ENCODE measurements at places on chromosomes 1 and 21. TPM values are rescaled to one million over a fixed set of nuclear protein-coding genes. Genes with fewer than 3 reads are reported as not detected.

Gene ANGPTL3
- 3.6 TPM for total RNA-seq

DNA sequence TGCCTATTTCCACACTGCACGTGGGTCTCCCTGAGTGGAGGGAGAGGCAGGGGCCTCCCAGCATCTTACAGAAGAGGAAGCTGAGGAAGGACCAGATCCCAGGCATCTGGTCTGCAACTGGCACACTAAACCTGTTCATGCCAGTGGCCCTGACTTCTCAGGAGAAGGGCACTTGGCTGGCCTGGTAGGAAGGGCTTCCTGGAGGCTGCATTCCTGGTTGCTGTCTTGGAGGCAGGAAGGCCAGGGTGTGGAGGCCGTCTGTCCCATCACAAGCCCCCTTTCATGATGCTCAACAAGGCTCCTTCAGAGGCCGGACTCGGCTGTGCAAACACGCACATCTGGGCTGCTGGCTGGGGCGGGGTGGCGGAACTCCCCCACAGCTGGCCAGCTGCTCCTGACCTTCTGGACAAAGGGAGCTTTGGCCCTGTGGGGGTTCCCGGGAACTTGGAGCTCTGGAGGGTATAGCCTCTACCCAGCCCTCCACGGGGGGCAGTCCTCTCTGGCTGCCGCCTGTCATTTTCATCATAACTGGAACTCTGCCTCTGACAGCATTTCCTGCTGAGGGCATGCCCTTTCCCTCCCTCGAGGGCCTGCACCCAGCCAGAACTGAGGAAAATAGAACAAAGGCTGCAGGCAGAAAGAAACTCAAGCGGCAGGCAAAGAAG, 39.2 kb upstream of the POU3F1 start:
- no peak for ATAC-seq

GRCh38 chr1:9397997-9398526, 105.4 kb downstream of the SPSB1 start:
- no peak for ATAC-seq

- no peak for ATAC-seq
Measured at GRCh38 chr1:45775794-45776193, 25.3 kb upstream of the IPP start.

Gene CFHR4
- total RNA-seq, result 1.4 TPM

GRCh38 chr1:230891413-230891812, 23.1 kb upstream of the C1orf198 start:
- ATAC-seq, result no peak

- no peak for ATAC-seq
Measured at GRCh38 chr1:53869454-53870117, 20.0 kb downstream of the YIPF1 start.

DNA sequence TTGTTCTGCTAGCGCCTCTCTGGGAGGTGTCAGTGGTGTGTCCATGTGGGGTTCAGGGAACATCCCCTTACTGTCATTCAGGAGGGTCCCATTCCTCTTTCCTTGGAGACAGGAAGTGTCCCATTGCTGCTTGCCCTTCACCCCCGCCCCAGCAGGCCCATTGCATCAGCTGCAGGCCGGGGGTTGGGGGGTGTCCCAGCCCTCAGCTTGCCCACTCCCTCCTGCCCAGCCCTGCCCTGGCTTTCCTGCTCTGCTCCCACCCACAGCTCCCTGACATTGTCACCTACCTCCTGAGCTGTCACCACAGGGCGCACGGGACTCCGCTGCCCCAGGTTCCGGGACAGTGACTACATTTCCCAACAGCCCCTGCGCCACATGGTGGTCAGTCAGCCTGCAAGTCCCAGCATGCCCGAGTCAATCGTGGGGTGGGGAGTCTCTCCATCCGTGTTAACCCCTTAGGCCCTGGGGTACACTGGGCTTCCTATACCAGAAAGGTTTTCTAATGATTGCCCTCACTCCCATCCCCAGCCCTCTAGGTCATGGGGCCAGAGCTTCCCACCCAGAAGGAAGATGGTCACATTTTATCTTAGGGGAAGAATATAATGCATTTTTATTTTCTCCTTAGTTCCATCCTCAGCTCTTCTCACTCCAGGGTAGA, at the start of gene INPP5B:
INPP5B (minus strand) TSS at position 351 of the 658 bp plus-strand sequence. CDS start 745 bp downstream, outside the sequence.
- peak; percentile 68 for ATAC-seq

GRCh38 chr21:44702111-44702972, 5.4 kb downstream of the KRTAP10-12 start:
- ATAC-seq, result no peak

- peak; percentile 30 for ATAC-seq
Measured at GRCh38 chr1:153612111-153612754, 704 bp downstream of the S100A16 start.

DNA sequence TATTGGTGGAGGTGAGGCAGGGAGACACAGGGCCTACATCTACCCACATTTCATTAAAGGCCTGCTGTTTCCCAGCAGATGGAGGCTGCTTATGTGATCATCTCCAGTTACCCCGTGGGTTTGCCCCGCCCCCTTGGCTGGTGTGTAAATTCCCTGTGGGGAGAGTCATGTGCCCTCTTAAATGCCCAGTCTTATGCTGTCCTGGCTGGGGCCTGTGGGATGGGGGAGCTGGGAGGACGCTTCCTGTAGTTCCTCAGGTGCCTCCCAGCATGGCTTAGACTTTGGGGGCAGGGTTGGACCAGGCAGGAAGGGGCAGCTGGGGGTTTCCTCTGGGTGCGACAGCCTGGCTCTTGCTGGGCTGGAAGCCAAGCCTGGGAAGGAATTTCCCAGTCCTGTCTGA, 15.5 kb upstream of the CITED4 start:
- ATAC-seq, result peak; percentile 95

DNA sequence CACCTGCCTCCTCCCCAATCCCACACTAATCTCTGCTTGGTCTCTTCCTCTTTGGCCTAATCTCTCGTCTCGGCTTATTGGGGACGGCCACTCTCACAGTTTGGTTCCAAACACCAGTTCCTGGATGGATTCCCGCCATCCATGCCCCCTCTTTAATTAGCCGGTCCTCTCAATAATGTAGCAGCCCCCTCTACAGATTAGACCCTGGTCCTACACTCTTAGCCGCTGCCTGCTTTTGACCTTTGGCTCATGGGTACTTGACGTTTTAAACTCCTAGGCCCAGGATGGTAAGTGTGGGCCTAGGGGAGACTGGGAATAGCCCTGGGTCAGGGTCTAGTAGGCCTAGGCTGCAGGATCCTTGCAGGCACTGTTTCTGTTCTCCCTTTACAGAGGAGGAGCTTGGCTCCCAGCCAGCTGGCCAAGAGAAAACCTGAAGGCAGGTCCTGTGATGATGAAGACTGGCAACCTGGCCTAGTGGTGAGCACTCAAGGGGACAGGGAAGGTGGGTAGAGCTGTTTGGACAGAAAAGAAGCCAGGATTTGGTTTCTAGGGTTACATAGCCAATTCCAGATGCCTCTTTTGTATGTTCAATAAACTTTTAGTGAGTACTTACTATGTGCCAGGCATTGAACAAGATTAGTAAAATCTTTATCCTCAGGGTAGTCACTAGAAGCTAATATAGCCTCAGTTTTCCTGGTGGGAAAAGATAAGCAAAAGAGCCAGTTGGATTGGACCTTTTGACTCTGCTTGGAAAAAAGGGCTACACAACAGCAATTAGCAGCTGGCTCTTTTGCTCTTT, 758 bp downstream of the RAD54L start:
- no peak for ATAC-seq

DNA sequence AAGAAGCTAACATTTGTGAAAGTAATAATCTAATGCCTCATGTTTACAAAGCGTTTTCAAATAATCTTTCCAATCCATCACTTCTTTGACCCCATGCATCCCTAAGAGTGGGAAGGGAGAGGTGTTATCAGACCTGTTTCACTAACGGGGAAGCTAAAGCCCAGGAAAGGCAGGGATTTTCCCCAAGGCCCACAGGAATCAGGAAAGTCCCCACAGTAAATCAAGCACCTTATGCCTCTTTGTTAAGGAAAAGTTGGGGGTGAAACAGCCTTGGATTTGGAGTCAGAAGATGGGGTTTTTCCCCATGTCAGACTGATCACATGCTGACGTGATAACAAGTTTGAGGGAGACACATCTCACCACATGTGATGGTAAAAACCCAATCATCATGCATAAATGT, 20.0 kb upstream of the ANGPTL7 start:
- no peak for ATAC-seq

GRCh38 chr1:21779613-21780521, 3.1 kb downstream of the USP48 start:
- ATAC-seq, result no peak

GRCh38 chr1:21297975-21298374, 7.7 kb upstream of the ECE1 start:
- no peak for ATAC-seq

DNA sequence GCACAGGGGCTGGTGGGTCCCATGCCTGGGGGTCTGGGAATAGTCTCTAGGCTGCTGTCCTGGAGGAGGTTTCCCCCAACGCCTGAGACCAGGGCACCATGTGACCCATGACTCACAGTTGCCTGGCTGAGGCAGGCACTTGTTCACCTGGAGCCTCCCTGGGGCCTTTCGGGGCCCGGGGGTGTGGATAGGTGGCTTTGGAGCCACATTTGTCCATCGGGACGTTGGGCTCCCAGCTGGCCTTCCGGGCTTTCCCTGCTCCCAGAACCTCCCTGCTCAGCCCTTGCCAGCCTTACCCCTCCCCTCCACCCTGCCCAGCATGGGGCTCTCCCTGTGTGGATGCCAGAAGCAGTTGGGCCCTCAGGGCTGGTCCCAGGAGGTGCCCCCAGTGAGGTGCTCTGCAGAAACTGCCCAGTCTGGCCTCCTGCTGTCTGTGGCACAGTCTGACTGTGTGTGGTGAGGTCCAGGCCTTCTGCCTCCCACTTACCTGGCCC, 14.2 kb downstream of the COL6A1 start:
- no peak for ATAC-seq

Gene CACNA1E
- 29.6 TPM for total RNA-seq

DNA sequence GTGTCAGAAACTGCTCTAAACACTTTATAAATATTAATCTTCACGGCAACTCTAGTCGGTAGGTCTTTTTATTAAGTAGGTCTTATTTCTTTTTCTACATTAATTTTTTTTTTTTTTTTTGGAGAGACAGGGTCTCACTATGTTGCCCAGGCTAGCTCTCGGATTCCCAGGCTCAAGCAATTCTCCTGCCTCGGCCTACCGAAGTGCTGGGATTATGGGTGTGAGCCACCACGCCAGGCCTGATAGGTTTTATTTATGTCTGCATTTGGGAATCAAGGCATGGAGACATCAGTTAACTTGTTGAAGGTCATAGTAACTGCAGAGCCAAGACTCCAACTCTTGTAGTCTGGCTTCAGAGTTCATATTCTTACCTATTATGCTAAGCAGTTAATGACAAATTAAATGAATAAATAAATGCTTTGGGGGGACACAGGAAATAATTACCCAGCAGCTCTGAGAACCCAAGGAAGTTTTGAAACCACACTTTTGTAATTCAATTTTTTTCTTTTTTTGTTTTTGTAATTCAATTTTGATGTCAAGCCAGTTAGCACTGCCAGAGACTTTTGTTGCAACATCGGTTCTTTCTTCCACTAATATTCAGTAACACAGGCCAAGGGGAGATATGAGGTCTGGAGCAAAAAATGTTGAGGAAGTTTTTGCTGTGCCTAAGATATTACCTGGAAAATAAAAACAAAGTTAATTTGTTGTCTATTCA, 9.4 kb upstream of the UAP1 start:
- no peak for ATAC-seq

Gene KIF17
- 11.5 TPM for total RNA-seq

Gene FCRL1
- total RNA-seq, result 0.14 TPM

- ATAC-seq, result no peak
Measured at GRCh38 chr1:186550832-186551231, 89.9 kb upstream of the PDC start.

Gene NMNAT2
- 3.2 TPM for total RNA-seq

DNA sequence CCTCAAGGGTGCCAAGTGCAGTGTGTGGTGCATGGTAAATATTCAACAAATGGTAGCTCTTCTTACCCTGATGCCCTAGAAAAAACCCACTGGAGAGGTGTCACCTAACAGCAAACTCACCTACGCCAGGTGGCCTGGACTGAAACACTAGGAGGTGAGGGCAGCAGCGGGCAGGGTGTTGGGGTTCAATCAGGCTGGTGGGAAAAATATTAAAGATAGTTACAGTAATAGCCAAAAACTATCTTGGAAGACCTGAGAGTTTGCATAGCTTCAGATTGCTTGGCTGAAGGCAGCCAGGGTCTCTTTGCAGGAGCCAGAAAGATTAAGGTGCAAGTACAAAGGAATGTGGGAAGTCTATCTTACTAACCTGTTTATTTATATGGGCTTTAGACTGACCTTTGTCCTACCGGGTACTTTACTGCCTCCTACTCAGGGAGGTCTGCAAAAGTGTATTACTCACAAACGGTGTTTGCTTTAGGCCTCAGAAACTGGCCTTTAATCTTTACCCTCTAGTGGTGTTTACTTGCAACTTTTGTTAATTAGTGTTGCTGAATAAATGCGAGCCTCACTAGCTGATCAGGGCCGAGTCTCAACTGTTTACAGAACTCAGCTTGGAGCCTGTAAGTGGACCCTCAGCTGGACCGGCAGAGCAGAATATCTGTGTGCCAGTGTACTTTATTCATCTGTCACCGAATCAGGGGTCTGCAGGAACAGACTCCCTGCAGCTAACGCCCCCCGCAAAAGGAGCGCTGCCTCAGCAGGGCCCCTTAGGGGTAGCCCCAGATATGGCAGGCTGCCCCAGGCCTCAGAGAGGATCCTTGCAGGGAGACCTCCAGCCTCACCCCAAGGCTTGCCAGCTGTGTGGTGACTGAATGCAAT, 63.9 kb downstream of the SYF2 start:
- no peak for ATAC-seq

Gene LPAR3
- 0.36 TPM for total RNA-seq

GRCh38 chr1:71364236-71364635, 283.4 kb upstream of the ZRANB2 start:
- no peak for ATAC-seq

Gene DNASE2B
- total RNA-seq, result not detected

DNA sequence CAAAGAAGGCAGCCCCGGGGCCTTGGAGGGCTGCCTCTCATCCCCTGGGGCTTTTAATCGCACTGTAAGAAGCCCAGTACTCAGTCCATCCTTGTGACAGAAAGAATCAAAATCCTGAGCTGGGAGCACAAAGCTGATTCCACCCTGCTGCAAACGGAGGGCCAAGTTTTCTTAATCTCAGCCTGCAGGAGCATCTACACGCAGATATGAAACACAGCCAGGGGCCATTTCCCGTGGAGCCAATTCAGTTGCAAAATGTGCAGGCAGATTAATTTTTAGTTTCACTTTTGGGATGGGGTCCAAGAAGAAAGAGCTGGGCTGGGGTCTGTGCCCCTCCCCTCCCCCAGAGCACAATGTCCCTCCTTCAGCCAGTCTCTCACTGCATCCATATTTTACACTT, 4.4 kb downstream of the LYPD8 start:
- ATAC-seq, result no peak

Gene FCRL6
- total RNA-seq, result not detected

Gene PTPN7
- 2.8 TPM for total RNA-seq
